ENCODE measurements at places on chromosomes 2 and 18. TPM values are rescaled to one million over a fixed set of nuclear protein-coding genes. Genes with fewer than 3 reads are reported as not detected.
A peak's percentile ranks its signal among the peaks of the same experiment; 100 is the strongest.

The CNGA3 gene
- polyA plus RNA-seq = 0.04 TPM

GRCh38 chr18:3603421-3604234 lies 153.7 kb downstream of the TGIF1 start:
- peak; percentile 83 for DNase-seq

GRCh38 chr2:237574467-237574866 lies 8.1 kb downstream of the PRLH start:
- DNase-seq = no peak

- DNase-seq = no peak
These were observed 126.6 kb downstream of the TMEM131 start for GRCh38 chr2:97868986-97869721.

GRCh38 chr2:120302301-120302700 lies 43.6 kb upstream of the INHBB start:
- DNase-seq = no peak

GRCh38 chr2:101135412-101136296 lies 15.5 kb downstream of the TBC1D8 start:
- no peak for DNase-seq

The UGT1A4 gene
- polyA plus RNA-seq = not detected

DNA sequence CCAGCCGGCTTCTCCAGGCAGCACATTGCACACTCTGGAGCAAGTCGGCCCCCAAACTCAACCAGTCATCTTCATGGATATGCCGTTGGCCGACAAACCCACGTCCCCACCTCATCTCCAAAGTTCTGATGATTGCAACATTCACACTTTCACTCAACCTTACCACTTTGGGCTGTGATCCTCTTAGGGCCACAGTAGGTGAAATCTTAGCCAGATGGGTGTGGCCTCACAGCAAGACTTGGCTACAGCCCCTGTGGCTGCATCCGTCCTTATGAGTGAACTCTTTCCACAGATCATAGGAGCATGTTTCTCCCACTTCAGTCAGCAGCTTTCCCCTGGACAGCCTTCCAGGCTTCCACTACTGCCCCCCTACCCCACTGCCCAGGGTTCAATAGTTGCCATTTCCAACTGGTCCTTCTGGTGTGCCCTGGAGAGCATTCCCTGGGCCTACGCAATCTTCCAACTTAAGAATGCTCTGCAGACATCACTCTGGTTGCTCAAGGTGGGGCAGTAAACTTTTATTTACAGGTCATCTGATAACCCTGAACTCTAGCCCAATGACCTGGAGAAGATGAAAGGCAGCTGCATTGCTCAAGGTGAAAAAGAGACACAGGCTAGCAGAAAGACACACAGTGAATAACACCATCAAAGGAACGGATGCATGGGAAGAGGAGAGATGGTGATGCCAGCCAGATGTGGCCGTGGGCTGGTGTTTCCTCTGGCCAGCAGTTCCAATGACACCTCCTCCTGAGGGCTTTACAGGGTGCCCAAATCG lies 34.5 kb downstream of the ARL4C start:
- DNase-seq = no peak

- no peak for DNase-seq
These were observed 31.3 kb downstream of the KIAA2012 start for GRCh38 chr2:202104286-202104870.

GRCh38 chr18:26813043-26813442 lies 52.5 kb downstream of the AQP4 start:
- DNase-seq = no peak

The SESTD1 gene
- 54.4 TPM for polyA plus RNA-seq

The GALR1 gene
- polyA plus RNA-seq = 0.06 TPM

The MBD5 gene
- polyA plus RNA-seq = 54.3 TPM

The RHBDD1 gene
- polyA plus RNA-seq = 23.0 TPM

- no peak for DNase-seq
These were observed 20.5 kb downstream of the PUM2 start for GRCh38 chr2:20330192-20330591.

- DNase-seq = no peak
These were observed 40.2 kb upstream of the SKA1 start for GRCh38 chr18:50334546-50335152.

- peak; percentile 10 for DNase-seq
These were observed 95.7 kb upstream of the LINC00305 start for GRCh38 chr18:64244571-64244970.

DNA sequence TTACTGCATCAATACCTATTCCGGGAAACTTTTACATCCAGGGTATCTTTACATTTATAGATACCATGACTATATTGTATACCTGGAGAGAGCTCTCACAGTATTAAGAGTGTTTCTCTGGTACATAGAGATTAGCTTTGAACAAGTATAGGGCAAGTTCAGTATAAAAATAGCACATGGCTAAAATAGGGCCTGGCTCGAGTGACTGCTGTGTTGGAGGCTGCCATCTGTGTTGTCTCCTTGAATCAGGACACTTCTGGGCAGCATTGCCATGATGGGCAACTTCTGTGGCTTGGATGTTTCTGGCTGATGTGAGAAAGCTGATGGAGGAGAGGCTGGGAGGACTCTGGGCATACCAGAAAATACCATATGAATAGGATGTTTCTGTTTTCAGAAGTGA lies 18.7 kb downstream of the ARHGAP28 start:
- no peak for DNase-seq

- DNase-seq = no peak
These were observed 63.5 kb upstream of the FN1 start for GRCh38 chr2:215499331-215499730.

DNA sequence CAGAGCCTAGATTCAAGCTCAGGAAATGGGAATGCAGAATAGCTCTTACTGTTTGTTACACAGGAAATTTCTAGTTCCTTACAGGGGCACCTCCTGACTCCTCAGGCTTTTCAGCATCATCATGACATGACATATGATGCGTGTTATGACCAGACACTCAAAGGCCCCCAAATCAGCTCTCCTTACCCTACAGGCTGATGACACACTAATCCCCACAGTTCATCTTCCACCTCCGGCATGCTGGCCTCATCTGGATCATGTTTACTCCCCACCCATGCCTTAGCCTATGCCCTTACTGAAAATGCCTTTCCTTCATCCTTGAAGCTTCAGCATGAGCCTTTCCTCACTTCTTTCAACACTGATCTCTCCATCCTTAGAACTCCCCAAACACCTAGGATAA lies 356.9 kb downstream of the SETBP1 start:
- DNase-seq = no peak

GRCh38 chr2:65349863-65350262 lies 82.5 kb downstream of the SPRED2 start:
- DNase-seq = peak; percentile 46

The C1QL2 gene
- 0.09 TPM for polyA plus RNA-seq

- DNase-seq = no peak
These were observed 10.3 kb upstream of the ZCCHC2 start for GRCh38 chr18:62512532-62512931.

The TRPM8 gene
- 0.28 TPM for polyA plus RNA-seq
